Suppressor macrophage treated with lipopolysaccharide for 1 hour (primary cell): ENCODE measurements at places on chromosomes 3 and 15.
A peak's percentile ranks its signal among the peaks of the same experiment; 100 is the strongest.

DNA sequence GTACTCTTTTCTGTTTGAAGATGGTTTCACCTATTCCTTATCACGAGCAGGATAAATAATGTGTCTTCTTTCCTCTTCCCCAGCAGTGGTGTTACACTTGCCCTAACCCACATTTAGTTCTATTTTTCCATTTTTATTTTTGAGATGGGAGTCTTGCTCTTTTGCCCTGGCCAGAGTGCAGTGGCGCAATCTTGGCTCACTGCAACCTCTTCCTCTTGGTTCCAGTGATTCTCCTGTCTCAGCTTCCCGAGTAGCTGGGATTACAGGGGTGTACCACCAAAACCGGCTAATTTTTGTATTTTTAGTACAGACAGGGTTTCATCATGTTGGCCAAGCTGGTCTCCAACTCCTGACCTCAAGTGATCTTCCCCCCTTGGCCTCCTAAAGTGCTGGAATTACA, 372.4 kb downstream of the FOXP1 start:
- DNase-seq: no peak

DNA sequence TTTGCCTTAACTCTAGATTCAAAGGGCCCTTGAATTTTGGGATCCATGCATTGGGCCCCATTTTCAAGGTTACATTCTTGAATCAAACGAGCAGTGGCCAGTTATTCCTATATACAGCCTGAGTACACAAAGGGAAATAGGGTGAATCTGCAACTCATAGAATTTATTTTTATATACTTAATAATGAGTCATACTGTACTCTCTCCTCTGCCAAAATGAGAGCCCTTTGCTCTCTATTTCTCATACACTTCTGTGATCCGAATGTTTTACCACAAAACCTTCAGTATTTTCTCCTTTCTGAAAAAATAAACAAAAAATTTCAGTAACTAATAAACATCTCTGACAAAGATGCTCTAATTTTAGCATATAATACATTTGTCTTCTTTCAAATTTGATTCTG, 116.7 kb downstream of the SERPINI1 start:
- no peak for DNase-seq

- no peak for DNase-seq
These were observed 122.3 kb downstream of the FAM174B start for GRCh38 chr15:92533298-92533697.

DNA sequence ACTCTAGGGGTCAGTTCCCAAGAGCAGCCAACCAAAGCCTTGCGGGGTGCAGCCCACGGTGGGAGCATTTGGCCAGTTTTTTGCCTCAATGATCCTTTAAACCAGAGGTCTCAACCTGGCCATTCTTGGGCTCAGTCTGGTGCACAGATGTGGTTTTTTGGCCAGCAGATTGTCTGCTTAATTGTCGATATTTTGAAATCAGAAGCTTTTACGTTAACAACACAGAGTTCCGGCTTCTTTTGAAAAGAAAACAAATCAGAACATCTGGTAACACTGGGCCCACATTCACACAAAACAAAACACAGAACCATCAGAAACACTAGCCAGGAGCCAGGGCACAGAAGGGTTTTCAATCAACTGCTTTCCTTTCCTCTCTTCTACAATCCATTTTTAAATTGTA, 127.7 kb downstream of the XXYLT1 start:
- DNase-seq: no peak

DNA sequence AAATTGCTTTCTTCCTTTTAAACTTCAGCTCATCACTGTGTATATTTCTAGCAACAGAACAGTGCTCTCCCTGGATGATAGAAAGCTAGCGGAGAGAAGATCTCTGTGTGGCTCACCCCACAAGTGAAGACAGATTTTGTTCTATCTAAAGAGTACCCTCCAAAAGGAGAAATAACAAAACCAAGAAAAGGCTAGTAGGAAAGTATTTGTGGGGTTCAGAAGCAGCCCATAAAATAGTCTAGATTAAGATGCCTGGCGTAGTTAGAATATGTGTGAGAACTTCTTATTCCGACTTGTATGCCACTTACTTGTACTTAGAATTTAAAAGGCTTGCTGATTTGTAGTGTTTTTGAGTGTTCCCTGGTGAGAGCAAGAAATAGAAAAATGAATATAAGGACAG, 214.9 kb upstream of the IL12A start:
- DNase-seq: no peak

DNA sequence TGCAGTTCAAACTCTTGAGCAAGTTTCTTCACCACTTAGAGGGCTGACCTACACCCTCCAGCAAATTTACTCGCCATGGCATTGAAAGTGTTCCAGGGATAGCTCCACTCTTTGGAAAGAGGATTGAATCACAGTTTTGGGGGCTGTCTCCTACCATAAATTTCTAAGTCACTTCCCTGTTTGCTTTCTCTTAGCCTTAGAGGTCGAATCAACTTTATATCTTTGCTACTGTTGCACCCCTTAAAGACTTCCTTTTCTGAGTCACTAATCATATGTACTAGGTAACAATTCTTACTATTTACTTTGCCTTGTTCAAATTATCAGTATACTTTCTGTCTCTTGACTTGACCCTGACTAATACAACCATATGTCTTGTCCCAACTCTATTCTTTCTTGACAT, 1151.8 kb upstream of the ALCAM start:
- DNase-seq: no peak

DNA sequence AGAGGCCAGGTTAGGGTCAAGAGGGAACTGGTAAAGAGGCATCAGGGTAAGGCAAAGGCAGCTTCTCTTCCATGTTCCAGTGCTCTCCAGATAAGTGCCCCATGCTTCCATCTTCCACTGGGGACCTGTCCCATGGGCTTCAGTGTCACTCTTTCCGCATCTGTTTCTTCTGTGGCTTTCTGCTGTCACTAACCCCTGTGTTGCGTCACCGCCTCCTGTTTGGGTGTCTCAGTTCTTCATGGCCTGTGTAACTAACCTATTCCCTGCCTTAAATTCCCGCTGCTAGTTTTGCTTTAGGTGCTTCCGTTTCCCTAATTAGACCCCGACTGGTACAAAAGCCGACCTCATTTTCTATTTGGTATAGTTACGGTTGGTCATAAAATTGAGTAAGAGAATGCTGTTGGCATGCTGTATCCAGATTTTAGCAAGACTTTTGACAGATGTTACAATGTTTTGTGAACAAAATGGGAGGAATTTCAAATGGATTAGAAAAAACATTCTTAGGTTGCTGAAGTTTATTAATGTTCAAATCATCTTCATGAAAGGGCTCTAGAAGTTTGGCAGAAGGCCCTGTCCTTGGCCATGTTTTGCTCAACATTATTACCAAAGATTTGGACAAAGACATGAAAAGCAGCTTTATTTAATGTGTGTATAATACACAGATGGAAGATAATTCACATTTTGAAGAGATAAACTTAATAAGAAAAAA, 245.3 kb downstream of the BBX start:
- no peak for DNase-seq

- no peak for DNase-seq
These were observed 18.0 kb downstream of the FAM98B start for GRCh38 chr15:38471974-38472373.

- DNase-seq: no peak
These were observed 60.3 kb upstream of the RPL32 start for GRCh38 chr3:12901623-12902045.

DNA sequence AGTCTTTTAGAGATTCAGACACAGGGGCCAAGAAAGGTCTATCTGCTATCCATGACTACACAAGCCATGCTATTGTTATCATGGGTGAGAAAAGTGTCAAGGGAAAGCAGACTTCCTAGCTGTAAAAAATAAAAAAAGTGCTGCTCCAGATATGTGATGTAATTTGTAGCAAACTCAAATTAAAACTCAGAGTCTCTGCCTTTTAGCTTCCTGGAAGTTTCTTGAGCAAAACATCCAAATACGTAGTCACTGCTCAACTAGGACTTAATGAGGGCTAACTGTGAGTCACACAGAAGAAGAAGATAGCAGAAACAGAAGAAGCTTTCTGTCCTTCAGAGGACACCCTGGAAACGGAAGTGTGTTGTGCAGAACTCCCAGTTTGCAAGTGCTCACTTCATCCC, 393.4 kb upstream of the NR2F2 start:
- no peak for DNase-seq

DNA sequence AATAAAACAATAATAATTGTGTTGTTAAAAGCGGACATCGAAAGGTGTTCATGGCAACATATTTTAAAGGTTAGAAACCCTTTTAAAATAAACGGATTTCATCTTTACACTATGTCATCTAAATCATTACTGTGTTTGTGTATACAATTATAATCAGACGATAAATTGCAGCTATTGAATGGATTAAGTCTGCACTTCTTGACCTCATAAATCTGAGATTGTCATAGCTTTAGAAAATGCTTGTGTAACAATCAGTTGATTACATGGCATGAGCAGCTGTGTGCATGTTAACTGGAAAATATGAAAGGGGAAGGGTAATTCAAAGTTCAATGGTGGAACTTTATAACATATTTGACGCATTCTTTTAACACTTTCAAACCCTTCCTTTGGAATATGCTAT, 152.4 kb upstream of the MDFIC2 start:
- DNase-seq: no peak

DNA sequence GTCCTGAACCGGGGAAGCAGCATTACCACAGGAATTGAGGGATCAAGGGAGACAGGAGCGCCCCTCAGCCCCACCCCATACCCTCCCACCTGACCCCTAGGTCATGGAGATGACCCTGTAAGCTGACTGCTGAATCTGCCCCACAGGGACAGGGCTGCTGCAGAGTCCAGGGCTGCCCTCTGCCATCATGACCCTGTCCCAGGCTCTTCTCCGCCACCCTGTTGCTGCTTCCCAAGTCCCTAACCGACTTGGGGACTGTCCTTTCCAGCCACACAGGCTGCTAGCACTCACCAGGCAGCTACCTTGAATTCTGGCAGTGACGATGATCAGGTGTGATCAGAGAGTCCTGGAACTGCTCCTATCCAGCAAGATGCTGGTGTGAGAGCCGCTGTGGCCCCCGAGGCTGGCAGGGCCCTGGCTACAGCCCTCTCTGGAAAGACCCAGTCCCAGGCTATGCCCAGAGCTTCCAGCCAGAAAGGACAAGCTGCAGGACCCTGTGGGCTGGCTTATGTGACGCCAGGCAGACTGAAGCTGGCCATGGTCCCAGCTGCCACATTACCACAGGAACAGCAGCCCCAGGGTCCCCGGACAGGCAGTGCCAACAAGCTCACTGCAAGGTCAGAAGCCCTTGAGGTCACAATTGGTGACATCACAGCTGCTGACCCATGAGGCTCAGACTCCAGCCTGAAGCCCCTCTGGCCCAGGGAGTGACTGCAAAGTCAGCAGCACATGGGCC, at the start of gene C3orf22:
Gene C3orf22 (minus strand): TSS at position 597 of the 736 bp plus-strand sequence. CDS start 5,542 bp downstream, outside the sequence.
- no peak for DNase-seq

- DNase-seq: no peak
These were observed 234.0 kb downstream of the MYRIP start for GRCh38 chr3:40043444-40043755.

- DNase-seq: peak; percentile 62
These were observed 293.7 kb downstream of the ARPP21 start for GRCh38 chr3:35932995-35933394.
